T-helper 9 cell (primary cell): ENCODE measurements at places on chromosomes 3 and 15.

GRCh38 chr15:40525855-40526254, 39.0 kb downstream of the CCDC32 start:
- DNase-seq: no peak

DNA sequence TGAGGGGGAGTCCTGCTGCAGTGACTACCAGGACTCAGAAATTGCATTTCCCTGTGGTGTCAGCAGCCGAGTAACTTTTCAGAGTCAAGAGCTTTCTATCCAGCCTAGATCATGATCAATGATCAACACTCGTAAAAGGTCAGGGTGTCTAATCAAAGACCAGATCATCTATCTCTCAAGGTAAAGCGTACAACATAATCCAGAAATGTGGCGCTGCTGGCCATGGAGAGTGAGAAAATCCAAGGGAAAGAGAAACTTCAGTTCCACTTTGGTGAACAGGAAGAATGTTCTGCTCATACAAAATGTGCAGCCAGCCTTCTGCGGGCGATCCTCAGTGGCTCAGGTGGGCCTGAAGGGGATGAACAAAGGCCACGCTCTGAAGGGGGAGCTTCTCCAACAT, 1005.8 kb upstream of the NR2F2 start:
- DNase-seq: no peak

DNA sequence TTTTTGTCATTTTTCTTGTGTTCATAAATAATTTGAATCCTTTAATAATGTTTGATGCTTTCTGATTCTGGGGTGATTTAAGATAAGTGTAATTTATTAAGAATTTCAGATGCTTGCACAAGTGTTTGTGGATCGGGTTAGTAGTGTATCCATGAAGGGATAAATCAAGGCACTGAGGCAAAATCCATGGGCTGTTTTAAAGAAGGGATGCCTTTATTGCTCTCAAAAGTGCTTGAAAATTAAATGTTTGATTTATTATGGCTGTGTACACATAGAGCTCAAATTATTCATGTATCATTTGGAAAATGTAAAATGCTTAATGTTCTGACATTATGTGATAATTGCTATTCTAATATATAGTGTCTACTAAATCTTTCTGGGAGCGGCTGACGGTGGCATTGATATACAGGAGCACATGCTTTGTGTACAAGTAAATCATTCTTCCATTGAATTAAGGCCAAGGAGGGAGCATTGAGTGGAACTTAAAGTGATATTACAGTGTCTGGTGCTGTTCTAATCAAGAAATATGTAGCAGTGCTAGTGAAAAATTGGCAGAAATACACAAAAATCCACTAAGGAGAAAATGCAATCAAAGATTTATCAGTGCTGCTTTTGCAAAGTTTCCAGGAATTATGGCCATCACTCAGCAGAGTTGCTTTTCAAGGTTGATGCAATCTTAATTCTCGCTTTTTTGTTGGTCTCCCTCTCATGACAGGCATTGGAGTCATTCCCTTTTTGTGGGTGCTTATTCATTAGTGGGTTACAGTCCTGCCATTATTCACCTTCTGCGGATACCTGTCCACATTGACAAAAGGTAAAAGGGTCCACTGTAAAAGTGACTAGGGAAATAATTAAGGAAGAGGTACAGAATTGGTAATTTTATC, 181.6 kb downstream of the MFSD1 start:
- no peak for DNase-seq

DNA sequence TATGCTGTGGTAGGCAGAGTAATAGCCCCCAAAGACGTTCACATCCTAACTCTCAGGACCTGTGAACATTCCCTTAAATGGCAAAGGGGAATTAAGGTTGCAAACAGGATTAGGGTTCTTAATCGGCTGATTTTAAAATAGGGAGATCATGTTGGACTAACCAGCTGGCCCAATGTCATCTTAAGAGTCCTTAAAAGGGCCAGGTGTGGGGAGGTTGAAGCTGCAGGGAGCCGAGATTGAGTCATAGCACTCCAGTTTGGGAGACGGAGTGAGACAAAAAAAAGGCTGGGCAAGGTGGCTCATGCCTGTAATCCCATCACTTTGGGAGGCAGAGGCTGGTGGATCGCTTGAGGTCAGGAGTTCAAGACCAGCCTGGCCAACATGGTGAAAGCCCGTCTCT, 1.6 kb upstream of the FLNB start:
- no peak for DNase-seq

- DNase-seq: no peak
These were observed 259.1 kb downstream of the OPA1 start for GRCh38 chr3:193851941-193852674.
